ENCODE measurements at places on chromosomes 11 and 22.

DNA sequence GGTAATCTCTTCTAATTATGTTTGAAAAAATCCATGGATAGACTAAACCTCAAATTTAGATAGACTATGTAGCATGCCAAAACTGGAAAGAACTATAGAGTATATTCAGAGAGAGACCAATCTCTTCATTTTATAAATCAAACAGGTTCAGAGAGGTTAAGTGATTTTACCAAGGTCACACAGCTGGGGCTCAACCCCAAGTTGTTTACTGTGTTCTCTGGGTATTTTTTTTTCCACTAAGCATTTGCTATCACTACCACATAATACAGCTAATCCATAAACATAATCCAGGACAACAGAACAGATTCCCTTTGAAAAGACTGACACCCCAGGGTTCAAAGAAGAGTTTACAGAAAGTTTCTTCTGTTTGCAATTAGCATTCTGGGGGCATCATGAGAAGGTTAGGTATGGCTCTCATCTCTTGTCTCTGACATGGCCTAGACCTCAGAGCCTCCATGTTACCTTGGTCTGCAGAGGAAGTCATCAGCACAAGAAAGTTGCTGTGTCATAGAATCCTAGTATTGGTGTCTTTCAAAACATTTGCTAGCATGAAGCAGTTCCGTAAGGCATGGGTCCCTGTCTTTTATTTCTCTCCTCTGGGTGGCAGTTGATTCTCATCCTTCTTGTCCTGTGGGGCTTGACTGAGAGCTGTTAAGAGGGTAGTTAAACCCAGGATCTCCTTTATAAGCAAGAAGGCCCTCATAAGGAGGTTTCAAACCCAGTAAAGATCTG is 94.5 kb upstream of the HSD17B12 start:
- DNase-seq: no peak

- DNase-seq: no peak
Observed at GRCh38 chr11:130553306-130553705, 104.9 kb downstream of the ADAMTS15 start.

- DNase-seq: no peak
Observed at GRCh38 chr11:119044708-119045107, 12.3 kb downstream of the HYOU1 start.

DNA sequence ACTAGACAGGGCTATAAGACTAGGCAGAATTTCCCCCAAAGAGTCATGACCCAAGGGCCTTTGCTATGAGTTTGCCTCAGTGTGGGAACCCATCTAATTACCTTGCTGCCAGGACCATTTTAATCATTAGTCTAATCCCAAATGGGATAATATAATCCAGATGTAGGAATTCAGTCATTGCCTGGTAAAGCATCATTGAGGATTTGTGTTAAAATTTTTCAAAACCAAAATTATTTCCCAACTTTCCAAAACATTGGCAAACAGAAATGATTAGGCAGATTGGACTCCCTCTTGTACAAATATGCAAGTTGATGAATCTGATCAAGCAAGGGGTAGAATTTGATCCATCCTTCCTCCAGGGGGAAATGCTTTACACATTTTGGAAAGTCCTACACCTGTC is 16.2 kb upstream of the MMP13 start:
- no peak for DNase-seq

DNA sequence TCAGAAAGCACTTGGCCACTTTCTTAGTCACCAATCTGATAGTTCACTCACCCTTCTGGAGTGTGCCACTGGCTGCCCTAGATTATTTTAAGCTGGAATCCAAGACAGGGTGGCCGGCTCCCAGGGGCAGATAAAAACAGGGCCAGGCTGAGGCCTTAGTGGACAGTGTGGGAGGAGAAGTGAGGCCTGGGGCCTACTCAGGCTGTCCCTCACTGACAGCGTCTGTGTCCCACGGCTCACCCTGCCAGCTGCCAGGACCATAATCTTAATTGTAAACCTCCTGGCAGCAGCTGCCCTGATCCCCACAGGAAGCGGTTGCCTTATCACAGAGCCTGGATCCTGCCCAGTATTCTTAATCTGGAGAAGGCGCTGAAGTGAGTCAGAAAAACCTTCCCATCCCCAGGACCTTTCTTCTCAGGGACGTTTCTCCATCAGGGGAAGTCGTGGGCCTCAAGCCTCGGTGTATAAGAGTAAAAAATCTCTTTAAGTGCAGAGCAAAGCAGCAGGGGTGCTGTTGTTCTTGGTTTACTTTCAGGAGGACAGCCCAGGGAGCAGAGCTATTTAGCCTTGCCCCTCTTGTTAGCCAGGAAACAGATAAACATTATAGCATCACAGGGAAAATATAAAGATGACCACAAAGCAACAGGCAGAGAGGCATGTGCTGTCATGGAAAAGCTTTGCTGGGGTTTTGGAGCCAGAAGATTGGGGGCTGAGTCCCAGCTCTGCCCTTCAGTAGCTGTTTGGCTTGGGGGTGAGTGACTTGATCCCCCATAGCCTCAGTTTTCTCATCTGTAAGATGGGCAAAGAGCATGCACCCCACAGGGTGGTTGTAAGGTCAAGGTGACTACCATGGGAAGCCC is 39.6 kb downstream of the TSPAN18 start:
- no peak for DNase-seq

- no peak for DNase-seq
Observed at GRCh38 chr11:128334311-128335044, 252.9 kb downstream of the ETS1 start.

- no peak for DNase-seq
Observed at GRCh38 chr11:130313383-130314183, 1.1 kb downstream of the ZBTB44 start.

DNA sequence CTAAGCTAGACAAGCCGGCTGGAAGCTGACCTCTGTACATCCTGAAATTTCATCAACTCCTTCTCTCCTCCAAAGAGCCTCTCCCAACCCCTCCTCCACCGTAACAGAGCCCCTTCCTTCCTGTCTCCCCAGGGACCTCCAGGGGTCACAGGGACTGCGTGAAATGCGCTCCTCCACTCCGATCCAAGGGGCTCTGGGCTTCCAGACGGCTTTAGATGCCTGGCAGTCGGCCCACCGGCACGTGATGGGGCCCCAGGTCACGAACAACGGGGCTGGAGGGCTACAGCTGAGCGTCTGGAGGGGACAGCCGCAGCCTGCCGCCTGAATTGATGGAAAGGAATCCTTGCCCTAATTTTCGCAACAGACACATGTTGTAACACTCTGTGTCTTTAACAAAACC is 264.1 kb downstream of the MN1 start:
- DNase-seq: no peak

DNA sequence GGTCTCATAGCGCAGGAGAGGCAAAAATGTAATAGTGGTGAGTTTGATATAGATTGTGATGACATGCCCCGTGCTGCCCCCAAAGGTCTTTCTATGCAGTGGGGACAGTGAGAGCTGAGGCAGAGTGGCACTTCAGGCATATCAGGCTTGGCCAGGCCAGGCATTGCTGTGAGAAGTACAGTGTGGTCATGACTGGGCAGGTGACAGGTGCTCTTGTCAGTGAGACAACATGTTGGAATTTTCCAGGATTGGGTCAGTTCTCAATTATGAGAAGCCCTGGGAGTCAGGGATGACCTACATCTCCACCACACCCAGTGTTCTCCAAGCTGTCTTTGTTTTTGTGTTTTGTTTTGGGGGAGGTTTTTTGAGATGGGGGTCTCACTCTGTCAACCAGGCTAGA is 3.7 kb downstream of the SNAP29 start:
- DNase-seq: no peak

DNA sequence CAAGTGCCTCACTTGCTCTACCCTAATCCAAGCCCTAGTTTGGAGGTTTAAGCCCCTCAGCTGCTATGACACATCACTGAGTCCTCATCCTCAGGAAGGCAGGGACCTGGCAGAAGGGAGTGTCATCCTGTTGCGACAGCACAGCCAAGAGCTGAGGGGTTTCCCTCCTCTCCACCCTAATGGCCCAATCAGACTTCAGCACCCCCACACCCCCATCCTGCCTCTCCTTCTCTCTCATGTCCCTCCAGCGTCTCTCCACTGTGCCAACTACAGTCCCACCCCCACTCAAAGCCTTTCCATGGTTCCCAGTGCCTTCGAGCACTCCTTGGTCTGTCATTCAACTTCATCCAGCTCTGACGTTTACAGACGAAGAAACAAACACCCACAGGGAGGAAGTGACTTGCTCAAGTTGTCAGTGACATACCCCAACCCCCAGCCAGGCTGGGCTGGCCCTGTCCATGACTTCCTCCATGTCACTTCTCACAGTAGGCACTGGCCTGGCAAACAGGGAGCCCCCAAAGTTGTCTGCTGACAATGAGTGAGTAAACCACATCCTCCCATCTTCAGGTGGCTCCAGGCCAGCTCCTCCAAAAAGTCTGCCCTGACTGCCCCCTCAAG is 15.6 kb downstream of the ARAP1 start:
- DNase-seq: peak; percentile 63

GRCh38 chr22:25111579-25112517 is 87.8 kb upstream of the CRYBB3 start:
- no peak for DNase-seq

DNA sequence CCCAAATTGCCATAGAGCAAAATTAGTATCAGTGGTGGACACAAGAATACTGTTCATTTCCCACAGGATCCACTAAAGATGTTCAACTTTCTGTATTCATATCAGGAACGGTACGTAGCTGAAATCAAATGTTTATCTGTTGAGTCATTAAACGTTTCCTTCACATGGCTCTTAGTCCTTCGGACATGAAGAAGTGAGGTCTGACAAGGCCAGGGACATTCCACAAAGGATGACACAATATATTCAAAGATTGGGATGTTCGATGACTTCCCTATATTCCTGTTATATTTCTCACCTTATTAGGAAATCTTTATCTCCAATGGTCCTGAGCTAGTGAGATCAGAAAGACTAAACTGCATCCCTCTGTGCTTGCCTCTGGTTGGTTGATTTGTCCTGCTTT is 129.0 kb downstream of the ETS1 start:
- no peak for DNase-seq

DNA sequence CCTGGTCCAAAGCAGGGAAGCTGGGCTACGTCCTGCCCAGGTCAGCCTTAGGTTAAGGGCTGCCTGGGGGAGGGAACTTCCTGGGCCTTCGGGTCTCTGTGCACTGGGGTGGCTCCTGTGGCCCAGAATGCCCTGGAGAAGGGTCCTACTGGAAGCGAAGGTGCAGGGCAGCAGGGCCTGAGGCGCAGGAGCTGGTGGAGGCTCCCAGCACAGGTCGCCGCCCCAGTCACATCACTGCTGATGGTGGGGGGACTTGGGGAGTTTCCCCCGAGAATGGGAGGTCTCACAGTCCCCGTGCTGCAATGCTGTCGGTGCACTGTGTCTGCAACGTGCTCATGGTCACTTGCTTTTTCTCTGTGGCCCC is 815 bp upstream of the SMIM38 start:
- DNase-seq: no peak

DNA sequence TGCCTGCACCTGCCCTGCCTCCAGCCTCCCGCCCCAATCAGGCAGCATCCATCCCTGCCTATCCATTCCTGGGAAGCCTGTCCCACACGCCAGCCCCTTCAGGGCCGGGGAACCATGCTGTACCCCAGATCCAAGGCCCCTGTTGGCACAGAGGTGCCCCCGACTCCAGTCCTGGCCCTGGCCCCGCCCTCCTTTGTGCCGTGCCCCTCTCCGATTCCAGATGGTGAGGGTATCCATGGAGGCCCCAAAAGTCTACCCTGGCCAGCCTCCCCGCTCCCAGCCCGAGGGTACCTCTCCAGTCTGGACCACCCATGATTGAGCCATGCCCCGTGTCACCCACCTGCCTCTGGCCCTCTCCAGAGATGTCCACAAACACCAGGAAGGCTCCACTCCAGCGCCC is 2.7 kb upstream of the TH start:
- DNase-seq: no peak

GRCh38 chr11:73998846-73999575 is 9.9 kb downstream of the UCP3 start:
- no peak for DNase-seq

- DNase-seq: no peak
Observed at GRCh38 chr11:117189191-117189940, 9.8 kb upstream of the TAGLN start.

GRCh38 chr11:118914178-118914918 is 11.4 kb downstream of the BCL9L start:
- no peak for DNase-seq
